ENCODE measurements at places on chromosomes 2 and 18. TPM values are rescaled to one million over a fixed set of nuclear protein-coding genes. Genes with fewer than 3 reads are reported as not detected.
A peak's percentile ranks its signal among the peaks of the same experiment; 100 is the strongest.

GRCh38 chr2:149612122-149612521 lies 24.5 kb upstream of the MMADHC start:
- no peak for DNase-seq

GRCh38 chr2:108542071-108542470 lies 7.8 kb downstream of the LIMS1 start:
- DNase-seq: peak; percentile 79

- DNase-seq: no peak
Measured at GRCh38 chr2:129673847-129674711, 305.4 kb upstream of the RAB6C start.

DNA sequence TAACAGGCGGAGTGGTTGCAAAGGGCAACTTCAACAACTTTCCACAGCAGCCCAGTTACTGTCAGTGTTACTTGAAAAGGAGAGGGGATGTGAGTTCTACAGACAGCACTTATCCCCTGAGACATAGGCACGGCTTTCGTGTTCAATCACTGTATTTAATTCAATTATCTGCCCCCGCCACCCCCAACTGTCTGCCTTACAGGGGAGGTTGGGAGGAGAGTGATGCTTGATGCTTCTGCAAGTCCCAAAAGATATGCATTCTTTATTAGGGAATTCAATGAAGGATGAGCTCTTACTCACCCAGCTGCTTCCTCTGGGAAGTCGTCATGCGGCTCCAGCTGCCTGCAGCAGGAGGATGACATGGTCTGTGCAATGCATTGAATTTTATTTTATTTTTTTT lies 639.9 kb downstream of the DCC start:
- DNase-seq: no peak

GRCh38 chr2:241774419-241775222 lies 2.0 kb upstream of the GAL3ST2 start:
- peak; percentile 58 for DNase-seq

DNA sequence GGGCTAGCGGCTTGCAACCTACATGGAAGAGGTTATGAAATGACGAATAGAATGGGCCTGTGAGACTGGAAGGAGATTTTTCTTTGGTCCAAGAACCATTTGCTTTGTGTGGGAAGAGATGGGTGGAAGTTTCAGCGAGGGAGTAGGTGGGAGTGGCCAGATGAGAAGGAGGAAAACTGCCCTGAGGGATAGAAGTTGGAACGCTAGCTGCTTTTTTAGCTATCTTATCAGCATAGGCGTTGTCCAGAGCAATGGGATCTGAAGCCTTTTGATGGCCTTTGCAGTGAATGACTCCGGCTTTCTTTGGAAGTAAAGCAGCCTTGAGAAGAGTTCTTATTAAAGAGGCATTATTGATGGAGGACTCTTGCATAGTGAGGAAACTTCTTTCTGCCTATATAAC lies 52.4 kb downstream of the SPTBN1 start:
- DNase-seq: no peak

DNA sequence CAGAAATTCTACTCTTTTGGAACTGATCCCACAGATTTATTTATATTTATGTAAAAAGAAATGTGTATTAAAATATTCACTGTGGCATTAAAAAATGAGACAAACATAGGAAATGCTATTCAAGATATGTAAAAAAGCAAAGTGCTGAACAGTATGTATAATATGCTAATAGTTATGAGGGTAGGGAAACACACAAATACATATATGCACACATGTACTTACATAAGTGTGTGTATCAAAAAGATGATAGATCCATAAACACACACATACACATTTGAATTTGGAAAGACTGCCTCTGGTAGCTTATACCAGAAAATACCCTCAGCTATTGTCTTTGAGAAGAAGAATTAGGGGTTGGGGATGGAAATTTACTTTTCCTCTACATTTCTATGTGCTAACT lies 103.2 kb downstream of the MREG start:
- no peak for DNase-seq

STARD6 gene
- not detected for total RNA-seq

DNA sequence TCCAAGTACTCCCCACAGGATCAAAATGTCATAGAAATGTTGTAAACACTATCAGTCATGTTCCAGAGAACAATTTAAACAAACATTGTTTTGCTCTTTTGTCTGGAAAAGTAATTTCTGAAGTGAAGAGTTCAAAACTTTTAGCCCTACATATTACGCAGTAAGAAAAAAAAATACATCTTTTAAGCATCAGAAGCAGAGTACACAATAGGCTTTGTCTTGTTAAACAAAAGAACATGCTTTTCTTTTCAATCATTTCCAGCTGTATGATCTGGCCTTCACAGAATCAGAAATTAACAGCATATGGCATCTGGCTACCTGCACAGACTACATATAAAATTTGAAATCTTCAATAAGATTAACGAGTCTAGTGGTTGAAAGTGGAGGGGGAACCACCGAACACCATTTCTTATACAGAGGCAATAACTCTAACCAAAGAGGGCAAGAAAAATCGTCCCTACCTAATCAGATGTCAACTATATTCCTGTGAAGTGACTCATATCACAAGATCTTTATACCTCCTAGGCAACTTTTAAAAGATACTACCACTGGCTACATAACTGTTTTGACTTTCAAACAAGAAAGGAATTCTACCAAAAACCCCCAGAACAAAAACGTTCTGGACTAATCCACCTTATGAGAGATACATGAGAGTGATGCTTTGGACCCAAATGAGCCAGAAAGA lies 149.3 kb downstream of the EXOC6B start:
- peak; percentile 39 for DNase-seq

GRCh38 chr2:138515092-138515491 lies 13.5 kb downstream of the SPOPL start:
- DNase-seq: no peak

NPC1 gene
- 34.5 TPM for total RNA-seq

WDR75 gene
- 34.5 TPM for total RNA-seq

IL36RN gene
- total RNA-seq: not detected

GRCh38 chr2:174593574-174594203 lies 3.9 kb downstream of the WIPF1 start:
- peak; percentile 84 for DNase-seq

CAPN14 gene
- total RNA-seq: under 0.01 TPM

CTNNA2 gene
- total RNA-seq: not detected

- DNase-seq: peak; percentile 86
Measured at GRCh38 chr2:111534910-111535352, 349.1 kb downstream of the ANAPC1 start.

CMPK2 gene
- 1.9 TPM for total RNA-seq

GRCh38 chr2:168550670-168551069 lies 94.6 kb downstream of the CERS6 start:
- no peak for DNase-seq

DNA sequence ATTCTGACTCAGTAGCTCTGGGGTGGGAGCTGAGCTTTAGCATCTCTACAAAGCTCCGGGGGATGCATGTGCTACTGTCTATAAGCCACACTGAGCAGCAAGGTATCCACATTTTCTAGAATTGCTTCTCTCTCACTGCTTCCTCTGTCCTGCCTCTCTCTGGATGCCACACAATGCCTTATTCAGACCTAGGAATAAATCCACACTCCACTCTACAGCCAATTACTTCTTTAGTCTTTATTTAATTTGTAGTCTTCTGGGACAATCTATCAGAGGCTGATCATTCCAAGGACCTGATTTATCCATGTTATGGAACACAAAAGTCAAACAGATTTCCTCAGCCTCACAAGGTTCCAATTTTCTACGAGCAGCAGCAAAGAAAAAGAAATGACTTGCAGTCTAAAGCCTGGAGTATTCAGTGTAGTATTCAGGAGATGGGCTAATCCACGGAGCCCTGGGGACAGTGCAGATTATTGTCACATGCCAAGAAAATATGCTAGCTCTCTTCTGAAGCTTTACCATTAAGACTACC lies 4.4 kb downstream of the BCL2 start:
- DNase-seq: no peak

IRS1 gene
- total RNA-seq: 33.2 TPM

CYP20A1 gene
- 30.0 TPM for total RNA-seq

SLC40A1 gene
- total RNA-seq: 19.4 TPM

- no peak for DNase-seq
Measured at GRCh38 chr2:221104361-221104811, 467.7 kb downstream of the EPHA4 start.

DNA sequence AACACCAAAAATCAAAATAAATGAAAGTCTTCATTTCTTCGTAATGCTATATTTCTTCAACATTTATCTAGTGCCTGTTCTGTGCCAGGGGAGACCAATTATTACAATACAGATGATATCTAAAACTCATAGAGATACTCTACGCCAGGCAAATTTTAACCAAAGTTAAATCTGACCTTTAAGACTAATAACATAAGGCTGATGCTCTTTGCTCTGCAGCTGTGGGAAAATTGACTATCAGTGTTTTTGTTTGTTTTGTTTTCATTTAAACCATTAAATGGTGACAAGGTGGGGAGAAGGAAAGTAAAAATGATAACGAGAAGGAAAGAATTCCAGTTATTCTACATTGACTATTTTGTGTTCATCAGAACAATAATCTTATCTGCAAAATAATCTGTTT lies 406.4 kb downstream of the LRP1B start:
- no peak for DNase-seq

DNA sequence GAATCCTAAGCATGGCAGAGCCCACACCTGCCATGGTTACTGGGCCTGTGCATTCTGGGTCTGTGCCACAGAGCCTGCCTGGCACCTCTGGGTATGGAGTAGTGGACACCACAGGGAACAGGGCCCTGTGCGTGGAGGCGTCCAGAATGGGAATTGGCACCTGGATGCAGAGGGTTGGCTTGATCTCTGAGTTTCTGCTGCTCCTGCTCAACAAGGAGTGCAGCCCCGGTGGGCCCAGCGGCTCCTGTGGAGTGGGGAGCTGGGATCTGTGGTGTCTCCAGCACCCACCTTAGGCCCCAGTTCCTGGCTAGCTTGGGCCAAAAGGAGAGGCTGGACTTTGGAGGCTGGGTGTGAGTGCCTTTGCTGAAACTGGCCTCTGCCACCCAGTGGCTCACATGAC lies 7.9 kb upstream of the ANKRD62 start:
- DNase-seq: no peak

- DNase-seq: peak; percentile 23
Measured at GRCh38 chr2:96977631-96978195, 8.7 kb downstream of the FAM178B start.

POTEJ gene
- not detected for total RNA-seq

TSPYL6 gene
- not detected for total RNA-seq

DNA sequence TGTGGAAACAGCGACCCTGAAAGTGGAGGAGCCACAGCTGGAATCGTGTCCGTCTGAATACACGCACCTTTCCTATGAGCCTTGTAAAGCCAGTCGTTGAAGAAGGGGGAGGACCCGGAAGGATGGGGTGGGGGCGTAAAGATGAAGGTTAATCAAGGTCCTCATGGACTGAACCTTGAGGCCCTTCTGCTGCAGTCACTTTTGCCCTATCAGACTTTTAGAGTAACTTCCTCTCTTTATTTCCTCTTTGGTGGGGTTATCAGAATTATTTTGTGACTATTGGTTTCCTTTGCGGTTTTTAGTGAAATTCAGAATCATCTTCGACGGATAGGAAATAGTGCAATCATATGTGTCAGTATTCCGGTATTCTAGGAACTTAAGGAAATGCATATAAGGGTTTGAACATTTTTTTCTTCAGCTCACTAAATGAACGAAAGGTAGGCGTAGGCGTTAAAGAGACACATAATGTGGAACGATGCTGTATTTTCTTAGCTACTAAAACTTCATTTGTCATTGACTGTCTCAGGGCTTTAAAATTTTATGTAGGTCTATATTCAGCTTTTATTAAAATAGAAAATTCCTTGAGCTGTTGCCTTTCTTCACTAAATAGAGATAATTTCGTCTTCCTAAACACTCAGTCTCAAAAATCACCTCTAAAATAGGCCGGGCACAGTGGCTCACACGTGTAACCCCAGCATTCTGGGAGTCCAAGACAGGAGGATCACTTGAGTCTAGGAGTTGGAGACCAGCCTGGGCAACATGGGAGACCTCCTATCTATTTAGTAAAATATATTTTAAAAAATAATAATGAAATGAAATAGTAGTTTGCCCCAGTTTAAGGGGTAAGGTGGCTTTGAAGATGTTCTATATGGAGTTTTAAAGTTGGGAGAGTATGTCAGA lies 1.4 kb upstream of the YES1 start:
- DNase-seq: no peak

Data from fibroblast of villous mesenchyme (primary cell).